ENCODE measurements at places on chromosomes 16 and 17.

GRCh38 chr17:65503557-65503956 lies 57.9 kb downstream of the AXIN2 start:
- DNase-seq: no peak

DNA sequence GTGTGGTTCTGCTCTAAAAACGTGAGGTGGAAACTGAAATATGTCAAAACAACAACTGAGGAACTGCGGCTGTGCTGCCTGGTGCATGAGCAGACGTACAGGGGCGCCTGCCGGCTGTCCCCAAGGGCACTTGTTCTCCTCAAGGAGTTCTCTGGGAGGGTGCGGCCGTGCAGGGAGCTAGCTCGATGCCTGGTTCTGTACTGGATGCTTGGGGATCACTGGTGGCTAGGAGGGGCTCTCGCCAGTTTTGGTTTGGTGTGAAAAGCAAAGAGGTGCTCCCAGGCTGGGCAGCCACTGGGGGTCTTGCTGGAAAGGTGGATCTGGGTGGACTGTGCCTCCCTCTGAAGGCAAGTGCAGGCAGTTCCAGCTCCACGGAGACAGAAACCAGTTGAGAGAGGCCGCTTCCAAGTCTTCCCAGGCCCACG lies 41.9 kb upstream of the ATP2A3 start:
- no peak for DNase-seq

- DNase-seq: no peak
These were observed 2.4 kb downstream of the DOK4 start for GRCh38 chr16:57483725-57484514.

DNA sequence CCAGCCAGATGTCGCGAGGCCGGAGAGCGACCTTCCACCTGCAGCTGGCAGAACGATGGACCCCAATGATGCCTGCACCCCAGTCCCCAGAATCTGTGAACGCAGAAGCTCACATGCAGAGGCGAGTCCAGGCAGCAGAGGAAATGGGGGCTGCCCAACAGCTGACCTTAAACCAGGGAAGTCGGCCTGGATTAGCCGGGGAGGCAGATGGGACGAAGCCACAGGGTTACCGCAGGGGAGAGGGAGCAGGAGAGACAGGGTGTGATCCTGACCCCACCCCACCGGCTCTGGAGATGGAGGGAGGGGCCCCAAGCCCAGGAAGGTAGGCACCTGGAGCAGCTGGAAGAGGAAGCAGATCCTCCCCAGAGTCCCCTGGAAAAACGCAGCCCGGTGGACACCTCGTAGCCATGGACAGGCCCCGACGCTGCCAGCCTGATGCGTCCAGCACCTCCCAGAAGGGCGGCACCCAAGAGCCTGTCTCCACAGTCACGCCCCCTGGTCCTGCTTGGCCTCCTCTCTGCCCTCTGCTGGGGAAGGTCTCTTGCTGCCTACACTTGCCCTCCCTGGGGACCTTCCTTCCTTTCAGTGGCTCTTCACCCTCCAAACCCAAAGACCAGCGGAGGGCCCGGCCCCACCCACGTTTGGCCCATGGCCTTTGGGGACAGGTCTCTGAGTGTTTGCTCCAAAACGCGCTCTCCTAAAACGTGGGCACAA lies 37.3 kb downstream of the PIEZO1 start:
- DNase-seq: no peak
